Activated CD4-positive, alpha-beta T cell treated with anti-CD3 and anti-CD28 coated beads, Interleukin-2, amount 10 ng/mL, durations not matched to agents 7 days and 5 days (primary cell): ENCODE measurements at places on chromosomes 2 and 18. TPM values are rescaled to one million over a fixed set of nuclear protein-coding genes. Genes with fewer than 3 reads are reported as not detected.

DNA sequence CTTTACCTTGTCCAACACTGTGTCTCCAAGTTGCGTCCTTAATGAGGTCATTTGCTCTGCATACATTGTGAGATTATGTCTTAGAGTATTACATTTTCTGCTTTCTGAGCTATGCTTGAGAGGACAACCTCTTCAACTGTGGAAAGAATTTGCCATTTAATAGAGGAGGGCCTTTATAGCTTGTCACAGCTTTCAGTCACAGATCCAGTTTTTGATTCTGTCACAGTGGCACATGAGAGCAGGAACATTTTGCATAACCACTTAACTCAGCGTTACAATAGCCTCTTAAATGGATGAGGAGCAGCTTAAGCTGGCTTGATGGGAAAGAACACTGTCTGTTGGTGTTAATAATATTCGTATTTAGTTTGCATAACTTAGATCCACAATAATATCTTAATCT lies 63.0 kb downstream of the RHBDD1 start:
- DNase-seq, result no peak

- DNase-seq, result no peak
Measured at GRCh38 chr2:220695397-220696279, 876.5 kb downstream of the EPHA4 start.

- DNase-seq, result no peak
Measured at GRCh38 chr2:62692225-62692624, 13.3 kb upstream of the EHBP1 start.

DNA sequence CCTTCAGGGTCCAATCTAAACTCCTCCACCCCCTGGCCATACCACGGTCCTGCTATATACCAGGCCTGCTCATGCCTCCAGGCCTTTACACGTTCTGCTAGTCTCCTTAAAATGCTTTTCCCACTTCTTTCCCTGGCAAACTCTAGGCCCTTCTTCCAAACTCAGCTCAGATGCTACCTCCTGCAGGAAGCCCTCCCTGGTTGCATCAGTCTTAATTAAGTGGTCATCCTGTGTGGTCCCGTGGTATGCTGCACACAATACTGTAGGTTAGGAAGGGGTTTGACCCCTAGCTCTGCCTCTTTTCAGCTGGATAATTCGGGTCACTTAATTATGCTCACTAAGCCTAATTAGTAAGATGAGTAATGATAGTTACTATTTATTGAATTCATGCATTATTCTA lies 85.9 kb upstream of the SP3 start:
- DNase-seq, result no peak

DNA sequence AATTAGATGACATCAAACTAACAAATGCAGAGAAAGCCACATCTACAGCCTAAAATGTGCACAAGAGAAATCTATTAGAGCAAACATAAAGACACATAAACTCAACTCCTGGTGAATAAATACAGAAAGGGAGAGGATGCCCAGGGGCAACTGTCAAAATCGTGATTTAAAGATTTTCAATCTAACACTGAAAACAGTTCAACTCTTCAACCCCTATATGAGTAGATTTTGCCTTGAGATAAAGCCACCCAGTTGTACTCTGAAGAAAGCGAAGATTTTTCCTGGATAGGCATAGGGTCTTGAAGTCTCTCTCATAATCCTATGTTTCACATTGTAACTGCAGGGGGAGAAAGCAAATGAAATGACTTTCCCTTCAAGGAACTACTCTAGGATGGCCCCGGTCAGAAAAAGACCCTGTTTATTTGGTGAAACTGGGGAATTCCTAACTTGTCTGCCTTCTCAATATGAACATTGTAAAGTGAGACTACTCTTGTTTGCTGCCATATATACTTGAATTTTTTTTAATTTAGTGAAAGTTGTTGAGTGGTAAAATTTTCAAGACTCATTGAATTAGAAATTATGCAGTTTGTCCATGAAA lies 226.7 kb downstream of the ERBB4 start:
- DNase-seq, result no peak

- DNase-seq, result no peak
Measured at GRCh38 chr2:166117491-166117890, 10.3 kb downstream of the SCN1A start.

GRCh38 chr2:235958931-235959410 lies 209.2 kb downstream of the GBX2 start:
- no peak for DNase-seq

DNA sequence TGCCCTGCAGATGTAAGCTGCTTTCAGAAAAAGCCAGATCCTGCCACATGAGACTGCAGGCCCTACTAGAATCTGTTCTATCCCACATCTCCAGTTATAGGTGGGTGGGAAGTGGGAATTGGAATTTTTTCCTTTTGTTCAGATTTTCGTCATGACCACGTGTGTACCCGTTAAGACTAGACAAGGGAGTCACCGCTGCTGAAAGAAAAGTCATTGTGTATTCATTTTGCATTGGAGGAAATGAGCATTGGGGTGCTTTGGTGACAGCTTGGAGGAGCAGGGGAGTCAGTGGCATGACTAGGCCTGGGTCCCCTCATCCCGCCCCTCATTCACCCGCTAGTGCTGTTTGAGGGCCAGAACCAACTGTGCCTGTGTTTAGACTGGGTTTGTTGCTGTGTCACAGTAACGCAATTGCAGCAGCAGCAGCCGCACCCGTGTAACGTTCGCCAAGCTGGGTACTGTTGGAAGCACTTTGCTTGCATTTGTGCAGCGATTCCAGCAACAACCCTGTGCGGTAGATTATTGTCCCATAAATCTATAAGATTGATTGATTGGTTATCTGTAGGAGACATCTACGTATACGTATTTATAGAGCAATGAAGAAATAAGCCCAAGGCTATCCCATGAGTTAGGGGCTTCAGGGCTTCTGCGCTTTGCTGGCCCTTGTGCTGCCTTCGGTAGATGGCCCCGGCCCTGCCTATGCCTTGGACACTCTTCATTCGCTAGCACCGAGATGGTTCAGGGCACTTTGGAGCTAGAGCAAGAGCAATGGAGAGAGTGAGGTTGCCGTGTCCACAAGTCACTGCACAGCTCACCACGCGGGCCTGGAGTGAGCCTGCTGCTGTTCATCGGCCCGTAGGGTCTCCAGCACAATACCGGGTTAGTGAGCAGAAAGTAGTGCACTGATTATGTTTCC lies 194.9 kb downstream of the AGAP1 start:
- no peak for DNase-seq

- no peak for DNase-seq
Measured at GRCh38 chr2:86706220-86706619, 13.9 kb upstream of the RMND5A start.

The FBXO36 gene
- total RNA-seq, result 1.1 TPM

The IL1B gene
- not detected for total RNA-seq

The DDX18 gene
- total RNA-seq, result 93.9 TPM

The DSG2 gene
- total RNA-seq, result 1.6 TPM
